ENCODE measurements at places on chromosomes 11 and 22.

- no peak for DNase-seq
Observed at GRCh38 chr22:27627444-27627833, 174.1 kb downstream of the MN1 start.

DNA sequence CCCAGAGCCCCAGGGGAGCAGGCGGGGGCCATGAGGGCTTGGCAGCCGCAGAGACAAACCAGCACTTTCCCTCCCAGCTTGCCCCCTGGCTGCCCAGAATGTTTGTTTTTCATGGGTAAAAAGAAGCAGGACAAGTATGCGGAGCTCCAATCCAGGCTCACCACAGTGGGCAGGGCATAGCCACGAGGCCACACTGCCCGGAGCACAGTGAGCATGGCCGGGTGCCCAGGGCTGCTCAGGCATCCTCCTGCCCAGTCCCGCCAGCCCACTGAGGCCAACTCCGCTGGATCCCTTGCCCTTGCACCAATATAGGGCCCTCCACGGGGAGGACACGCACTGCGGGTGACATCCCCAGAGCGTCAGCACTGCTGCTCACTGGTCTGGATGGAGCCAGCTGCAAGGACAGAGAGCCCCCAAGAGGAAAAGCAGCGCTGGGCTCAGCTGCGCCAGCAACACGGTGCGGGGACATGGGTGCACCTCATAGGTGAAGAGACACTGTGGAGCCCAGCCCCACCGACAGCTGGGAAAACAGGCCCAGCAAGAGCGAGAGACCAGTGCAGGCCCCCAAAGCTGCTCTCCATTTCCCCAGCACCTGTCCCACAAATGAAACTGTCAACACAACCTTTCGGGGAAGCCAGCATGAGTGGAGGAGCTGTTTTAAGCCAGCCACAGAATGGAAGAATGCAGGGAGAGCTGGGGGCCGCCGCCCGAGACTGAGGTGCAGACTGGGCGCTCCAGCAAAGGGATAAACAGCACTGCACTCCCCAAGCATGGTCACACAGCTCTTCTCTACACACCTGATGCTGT, 24.8 kb downstream of the ARVCF start:
- no peak for DNase-seq

DNA sequence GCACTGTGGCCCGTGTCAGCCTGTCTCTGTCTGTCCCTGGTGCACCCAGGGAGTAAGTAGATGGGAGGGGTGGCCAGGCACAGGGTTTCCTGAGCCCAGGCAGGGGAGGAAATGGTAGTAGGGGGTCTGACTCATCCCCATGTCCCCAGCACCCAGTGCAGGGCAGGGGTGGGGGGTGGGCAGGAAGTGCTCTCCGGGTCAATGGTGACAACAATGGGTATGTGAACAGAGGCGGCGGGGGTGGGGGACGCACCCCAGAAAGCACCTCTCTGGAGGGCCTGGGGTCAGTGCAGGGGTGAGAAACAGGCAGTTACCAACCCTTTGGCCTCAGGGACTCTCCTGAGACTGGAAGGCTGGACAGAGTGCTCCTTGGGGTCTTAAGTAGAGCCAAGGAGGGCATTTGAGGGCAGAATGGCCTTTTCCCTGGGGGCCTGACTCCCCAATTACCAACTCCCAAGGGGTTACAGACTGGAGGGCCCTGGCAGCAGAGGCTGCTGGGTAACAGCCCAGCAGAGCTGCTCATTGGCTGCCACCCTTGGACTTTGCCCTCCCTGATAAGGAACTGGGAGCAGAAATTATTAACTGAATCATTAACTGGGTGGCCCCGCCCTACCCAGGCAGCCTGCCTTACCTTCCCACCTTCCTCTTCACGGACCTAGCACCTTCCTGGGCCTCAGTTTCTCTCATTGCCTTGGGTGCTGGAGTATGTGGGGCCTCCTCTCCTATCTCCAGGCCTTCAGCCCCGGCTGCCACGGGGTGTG, 4.2 kb downstream of the MYRF start:
- DNase-seq = no peak

- no peak for DNase-seq
Observed at GRCh38 chr11:66044757-66045156, 4.2 kb downstream of the GAL3ST3 start.

GRCh38 chr22:24128631-24129262, 52.5 kb upstream of the SUSD2 start:
- DNase-seq = no peak

DNA sequence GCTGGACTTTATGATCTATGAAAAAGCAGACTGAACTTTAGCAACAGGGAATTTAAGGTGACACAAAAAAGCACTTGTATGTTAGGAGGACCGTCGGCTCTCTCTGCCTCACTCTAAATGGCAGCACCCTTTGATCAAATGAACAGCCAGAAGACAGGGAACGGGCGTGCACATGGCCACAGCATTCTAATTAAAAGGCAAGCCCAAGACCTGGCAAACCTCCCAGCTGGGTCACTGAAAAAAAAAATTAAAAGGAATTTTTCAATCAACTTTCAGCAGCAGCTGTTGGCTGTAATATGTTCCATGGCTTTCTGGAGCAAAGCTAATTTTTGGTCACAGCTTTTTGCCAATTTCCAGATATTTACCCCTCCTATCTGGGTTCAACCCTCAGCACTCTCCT, 116.5 kb downstream of the C11orf58 start:
- DNase-seq = no peak

DNA sequence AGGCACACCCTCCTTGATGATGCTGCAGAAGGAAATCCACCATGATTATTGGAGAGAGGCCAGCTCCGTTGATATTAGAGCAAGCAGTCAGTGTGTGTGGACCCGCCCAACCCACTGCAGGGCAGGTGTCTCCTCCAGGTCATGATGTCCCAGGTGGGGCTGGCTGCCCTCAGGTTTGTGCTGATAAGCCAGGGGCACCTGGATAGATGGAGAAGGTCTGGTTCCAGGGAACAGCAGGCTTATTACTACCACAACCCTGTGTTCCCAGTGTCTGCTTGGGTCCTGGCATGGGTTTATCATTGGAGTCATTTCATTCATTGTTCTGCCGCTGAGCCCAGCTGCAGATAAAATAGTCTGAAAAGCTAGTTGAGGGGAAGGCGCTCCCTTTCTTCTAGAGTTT, 181.1 kb upstream of the NECTIN1 start:
- DNase-seq = no peak

DNA sequence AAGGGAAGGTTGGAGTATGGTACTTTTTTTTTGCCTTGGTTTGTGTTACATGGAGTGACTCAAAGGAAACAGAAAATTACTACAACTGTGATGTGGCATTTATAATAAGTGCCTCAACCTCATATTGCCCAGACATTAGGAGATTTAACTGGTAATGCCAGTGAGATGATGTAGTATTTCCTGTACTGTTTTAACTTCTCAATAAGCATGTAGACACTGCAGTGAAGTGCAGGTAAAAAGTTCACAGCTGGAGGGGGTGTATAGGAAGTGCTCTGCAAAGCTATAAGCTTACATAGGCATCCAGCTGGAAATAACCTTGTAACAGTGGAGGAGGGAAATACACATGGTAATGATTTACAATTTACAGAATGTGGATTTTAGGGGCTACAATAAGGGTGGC, 138.2 kb upstream of the MTMR2 start:
- peak; percentile 50 for DNase-seq

DNA sequence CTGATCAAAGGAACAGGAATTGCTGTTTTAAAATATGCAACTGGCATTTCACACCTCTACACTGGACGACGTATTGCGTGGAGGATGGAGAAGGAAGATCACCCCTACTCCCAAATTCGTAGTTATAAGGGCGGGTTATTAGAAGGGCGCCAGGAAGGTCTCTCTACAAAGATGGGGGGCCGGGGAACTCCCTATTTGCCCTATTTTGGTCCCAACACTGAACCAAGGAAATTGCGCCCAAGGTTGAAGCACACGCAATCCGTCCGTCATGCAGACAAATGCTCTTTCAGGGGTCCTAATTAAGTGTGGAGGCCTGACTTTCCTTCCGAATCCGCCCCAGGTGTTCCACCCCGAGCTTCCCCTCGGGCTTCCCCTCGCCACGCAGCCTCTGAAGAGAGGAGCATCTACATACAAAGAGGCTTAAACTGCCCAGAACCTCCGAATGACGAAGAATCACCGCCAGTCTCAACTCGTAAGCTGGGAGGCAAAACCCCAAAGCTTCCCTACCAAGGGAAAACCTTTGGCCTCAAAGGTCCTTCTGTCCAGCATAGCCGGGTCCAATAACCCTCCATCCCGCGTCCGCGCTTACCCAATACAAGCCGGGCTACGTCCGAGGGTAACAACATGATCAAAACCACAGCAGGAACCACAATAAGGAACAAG, 396 bp downstream of the NPAT start:
- no peak for DNase-seq

- DNase-seq = no peak
Observed at GRCh38 chr11:132202621-132203020, 832.2 kb downstream of the NTM start.

- DNase-seq = no peak
Observed at GRCh38 chr11:111069066-111069465, 176.5 kb upstream of the POU2AF2 start.

GRCh38 chr11:20238712-20239111, 78.4 kb upstream of the DBX1 start:
- no peak for DNase-seq

DNA sequence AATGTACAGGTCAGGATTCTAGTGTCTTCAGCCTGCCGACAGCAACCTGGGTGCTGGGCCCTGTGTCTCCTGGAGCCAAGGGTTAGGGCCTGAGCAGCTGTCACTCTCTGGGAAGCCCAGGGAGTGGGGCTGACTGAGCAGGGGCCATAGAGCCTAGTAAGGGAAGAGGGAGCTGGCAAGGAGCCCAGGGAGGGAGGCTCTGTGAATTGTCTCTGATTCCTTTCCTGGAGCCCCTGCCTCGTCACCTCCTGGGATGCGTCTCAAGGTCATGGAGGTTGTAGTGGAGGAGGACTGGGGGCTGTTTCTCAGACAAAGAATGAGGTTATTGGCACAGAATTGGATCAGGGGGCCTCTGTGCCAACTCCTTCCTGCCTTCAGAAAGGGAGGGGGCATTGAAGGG, 11.8 kb downstream of the SOX10 start:
- DNase-seq = no peak

GRCh38 chr11:134153147-134153905, 70.4 kb downstream of the NCAPD3 start:
- no peak for DNase-seq

- no peak for DNase-seq
Observed at GRCh38 chr11:76317296-76317695, 63.6 kb downstream of the THAP12 start.

GRCh38 chr11:35650006-35650405, 12.6 kb upstream of the TRIM44 start:
- no peak for DNase-seq

GRCh38 chr11:43789700-43790443, 90.8 kb upstream of the ALKBH3 start:
- DNase-seq = no peak

GRCh38 chr11:72736452-72737069, 15.6 kb downstream of the ARAP1 start:
- no peak for DNase-seq

DNA sequence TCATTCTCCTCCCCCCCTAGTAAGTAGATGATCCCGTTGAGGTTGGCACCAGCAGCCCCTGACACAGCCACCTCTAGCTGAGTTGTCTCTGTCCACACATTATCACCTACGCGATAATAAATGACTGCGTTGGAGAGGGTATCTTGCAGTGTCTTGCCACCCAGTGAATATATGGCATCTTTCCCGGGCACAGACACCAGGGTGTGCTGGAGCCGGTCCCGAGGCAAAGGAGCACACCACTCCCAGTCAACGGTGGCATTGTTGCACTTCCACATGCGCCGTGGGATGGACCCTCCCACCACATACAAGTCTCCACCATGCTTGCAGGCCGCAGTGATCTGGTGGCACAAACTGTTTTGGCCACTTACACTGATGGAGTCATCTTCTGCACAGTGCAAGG, 5.4 kb downstream of the KBTBD4 start:
- no peak for DNase-seq

DNA sequence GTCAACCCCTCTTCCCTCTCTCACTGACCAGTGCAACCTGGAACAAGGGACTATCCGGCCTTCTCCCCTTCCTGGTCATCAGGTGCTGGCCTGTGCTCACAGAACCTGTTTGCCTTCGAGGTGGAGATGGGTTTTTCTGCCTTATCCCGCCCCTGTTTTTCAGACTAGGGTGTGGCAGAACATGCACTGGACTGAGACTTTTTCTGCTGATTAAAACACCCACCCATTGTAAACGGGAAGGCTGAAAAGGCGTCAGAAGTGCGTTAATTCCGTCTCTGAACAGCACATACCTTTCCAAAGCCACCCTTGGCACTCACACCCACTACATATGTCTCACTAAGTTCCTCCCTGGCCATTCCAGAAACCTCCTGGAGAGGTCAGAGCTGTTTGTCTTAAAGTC, 4.4 kb upstream of the B3GNT6 start:
- DNase-seq = no peak

DNA sequence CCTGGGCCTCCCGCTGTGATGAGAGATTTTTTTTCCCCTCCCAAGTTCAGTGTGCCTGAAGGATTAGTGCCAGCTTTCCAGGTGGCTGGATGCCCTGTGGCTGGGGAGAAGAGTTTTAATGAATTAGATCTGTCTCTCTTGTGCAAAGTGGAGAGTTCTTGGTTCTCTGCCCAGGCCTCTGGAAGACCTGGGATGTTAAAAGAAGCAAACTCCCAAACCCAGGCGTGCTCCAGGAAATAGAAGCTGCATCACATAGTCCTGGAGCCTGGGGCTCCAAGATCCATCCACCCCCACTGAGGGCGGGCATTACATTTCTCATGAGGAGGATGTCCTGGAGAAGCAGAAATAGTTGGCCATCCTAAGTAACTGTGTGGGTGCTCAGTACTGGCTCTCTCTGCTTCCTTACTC, 30.6 kb downstream of the SDHAF2 start:
- DNase-seq = no peak

DNA sequence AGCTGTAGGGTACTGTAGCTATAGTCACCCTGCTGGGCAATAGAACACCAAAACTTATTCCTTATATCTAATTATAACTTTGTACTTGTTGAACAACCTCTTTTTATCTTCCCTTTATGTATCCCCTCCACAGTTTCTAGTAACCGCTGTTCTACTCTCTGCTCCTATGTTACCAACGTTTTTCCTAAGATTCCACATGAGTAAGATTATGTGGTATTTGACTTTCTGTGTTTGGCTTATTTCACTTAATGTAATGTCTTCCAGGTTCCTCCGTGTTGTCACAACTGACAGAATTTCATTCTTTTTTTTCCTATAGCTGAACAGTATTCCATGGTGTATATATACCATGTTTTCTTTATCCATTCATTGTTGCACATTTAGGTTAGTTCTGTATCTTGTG, 258.4 kb downstream of the DYNC2H1 start:
- no peak for DNase-seq

- no peak for DNase-seq
Observed at GRCh38 chr22:35634943-35635540, 13.2 kb upstream of the APOL6 start.

GRCh38 chr11:78365381-78365792, 52.2 kb downstream of the GAB2 start:
- DNase-seq = no peak

- no peak for DNase-seq
Observed at GRCh38 chr11:66459138-66459778, 7.4 kb upstream of the PELI3 start.

DNA sequence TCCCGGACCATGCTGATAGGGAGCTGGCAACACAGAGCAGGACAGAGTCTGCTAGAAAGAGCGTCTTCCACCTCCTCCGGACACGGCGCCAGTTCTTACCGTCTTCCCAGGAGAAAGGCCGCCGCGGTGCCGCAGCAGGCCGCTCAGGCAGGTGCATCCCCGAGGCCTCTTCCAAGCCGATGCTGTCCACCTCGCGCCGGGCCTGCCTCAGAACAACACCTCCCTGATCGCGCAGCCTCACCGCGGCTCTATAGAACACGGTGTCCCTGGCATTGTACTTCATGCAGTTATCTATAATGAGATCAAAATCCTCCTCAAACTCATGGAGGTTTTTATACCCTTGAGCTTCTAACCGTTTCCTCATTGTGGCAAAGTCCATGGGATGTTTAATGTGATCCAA, 30.0 kb downstream of the BRD1 start:
- DNase-seq = no peak
